GM13976 (cell line): ENCODE measurements at places on chromosomes 11 and 22.

DNA sequence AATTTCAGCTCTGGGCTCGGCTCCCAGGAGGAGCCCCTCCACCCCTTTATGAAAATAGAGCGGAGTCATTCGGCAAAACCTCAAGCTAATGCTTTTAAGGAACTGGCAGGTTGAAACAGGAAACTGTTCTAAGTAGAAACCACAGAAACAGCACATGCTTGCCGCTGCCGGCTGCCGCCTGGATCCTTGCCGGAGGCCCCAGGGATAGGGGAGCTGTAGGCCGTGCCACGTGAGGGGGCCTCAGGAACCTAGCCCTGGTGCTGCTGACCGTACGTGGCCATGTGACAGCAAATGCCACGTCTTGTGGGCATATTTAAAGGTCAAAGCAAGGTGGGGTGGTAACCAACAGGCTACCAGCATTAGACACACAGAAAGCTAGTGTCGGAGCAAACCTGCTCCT lies 77.9 kb upstream of the TIMP3 start:
- DNase-seq = peak; percentile 39

- peak; percentile 36 for DNase-seq
Measured at GRCh38 chr11:29333993-29334775, 682.6 kb downstream of the KCNA4 start.

DNA sequence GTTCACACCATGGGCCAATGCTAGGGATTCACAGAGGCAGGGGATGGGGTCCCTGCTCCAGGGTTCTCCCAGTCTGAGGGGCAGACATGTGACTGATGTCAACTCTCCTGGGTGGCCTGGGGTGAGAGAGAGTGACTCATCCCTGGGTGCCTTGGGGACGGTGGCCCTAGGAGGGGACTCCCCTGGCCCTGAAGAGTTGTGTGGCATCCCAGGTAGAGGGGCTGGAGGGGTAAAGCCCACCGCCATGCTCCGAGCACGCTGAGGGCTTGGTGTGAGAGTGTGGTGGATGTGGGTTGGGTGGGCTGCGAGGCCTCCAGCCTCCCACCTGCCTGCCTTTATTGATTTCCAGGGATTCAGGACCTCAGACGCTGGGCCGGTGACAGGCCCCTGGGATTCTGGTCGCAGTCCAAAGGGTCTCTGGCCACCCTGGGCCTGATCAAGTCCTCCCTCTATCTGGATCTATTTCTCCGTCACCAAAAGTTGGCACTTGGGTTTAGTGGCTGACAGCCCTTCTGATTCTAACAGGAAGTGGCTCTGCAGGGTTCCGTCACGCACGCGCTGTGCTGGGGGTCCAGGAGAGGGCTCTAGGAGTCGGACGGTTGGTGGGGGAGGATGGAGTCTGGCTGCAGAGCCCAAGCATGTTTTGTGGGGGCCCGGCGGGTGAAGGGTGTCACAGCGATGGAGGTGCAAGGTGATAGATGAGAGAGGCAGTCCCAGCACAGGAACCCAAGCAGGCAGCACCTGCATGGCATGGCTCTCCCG lies 27.3 kb upstream of the WNT7B start:
- no peak for DNase-seq

- DNase-seq = no peak
Measured at GRCh38 chr11:86360775-86361395, 13.8 kb upstream of the CCDC81 start.

DNA sequence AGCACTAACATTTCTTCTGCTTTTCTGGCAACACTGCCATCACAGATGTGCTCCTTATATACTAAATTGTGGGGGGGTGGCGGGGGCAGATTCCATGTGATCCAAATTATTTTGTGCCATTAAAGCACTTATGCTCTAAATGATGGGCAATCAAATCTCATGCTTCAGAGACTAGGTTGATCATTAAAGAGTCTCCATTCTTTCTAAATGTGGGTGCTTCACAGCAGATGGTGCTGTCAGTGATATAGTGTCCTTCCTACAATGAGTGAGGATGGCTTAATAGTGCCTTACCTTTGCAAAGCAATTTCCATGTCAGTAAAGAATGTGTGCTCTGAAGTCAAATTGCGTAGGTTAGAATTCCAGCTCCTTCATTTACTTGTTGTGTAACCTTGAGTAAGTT lies 589.8 kb downstream of the ETS1 start:
- DNase-seq = no peak
